ENCODE measurements at places on chromosomes 3 and 15. TPM values are rescaled to one million over a fixed set of nuclear protein-coding genes. Genes with fewer than 3 reads are reported as not detected.

Gene PIK3CA
- total RNA-seq = 47.6 TPM

Gene LEO1
- total RNA-seq = 19.6 TPM

Gene IGSF11
- total RNA-seq = not detected

DNA sequence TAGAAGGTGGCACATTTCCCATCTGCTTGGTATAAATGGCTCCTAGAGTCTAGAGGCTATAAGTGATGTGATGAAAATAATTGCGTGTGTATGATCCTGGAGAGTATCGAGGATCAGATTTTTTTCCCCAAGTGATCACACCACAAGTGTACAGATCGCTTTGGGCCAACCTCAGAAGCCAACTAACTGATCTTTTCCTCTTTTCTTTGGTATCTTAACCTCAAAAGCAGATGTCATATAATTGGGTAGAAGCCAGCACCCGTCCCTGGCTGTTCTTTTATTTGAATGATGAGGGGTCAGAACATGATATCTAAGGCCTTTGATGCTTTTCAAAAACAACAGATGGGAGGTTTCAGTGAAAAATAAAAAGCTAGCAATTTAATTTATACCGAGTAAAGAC is 3.3 kb downstream of the P2RY14 start:
- no peak for DNase-seq

DNA sequence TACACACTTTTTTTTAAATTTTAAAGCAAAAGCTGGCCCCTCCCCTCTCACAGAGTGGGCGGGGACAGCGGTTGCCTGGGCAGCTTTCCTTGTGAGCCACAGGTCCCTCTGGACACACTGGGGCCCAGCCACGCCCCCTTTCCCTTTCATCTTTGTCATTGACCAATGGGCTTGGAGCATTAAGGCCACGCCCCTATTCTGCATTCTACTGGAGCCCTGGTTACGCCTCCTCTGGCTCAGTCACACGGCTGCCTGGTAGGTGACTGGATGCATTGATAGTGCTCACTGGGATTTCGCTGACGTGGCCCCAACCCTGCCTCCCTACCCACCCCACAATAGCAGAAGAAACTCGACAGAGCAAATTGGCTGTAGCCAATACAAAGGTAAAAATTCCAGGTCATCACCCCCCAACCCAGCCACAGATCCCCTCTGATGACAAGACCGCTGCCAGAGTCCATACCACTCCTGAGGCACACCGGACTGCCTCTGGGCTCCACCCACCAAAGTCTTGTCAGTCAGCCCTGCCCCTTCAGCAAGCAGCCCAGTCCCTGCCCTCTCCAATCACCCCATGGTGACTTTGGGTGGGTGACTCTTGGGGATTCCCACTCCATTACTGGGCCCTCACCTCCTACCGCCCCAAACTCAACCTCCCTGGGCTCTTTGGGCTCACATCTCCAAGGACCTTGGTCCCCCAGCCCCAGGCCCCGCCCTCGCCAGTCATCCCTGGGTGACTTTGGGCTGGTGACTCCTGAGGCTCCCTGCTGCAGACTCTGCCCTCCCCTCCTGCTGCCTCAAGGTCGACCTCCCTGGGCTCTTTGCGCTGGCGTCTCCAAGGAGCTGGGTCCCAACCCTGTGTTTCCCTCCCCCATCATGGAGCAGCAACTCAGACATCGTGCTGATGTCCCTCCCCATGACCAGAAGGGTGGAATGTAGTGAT is 112.2 kb upstream of the FAN1 start:
- DNase-seq = no peak

GRCh38 chr3:132325634-132326033 is 8.4 kb downstream of the ACP3 start:
- DNase-seq = no peak

GRCh38 chr3:141825216-141826011 is 51.0 kb upstream of the ATP1B3 start:
- DNase-seq = no peak

DNA sequence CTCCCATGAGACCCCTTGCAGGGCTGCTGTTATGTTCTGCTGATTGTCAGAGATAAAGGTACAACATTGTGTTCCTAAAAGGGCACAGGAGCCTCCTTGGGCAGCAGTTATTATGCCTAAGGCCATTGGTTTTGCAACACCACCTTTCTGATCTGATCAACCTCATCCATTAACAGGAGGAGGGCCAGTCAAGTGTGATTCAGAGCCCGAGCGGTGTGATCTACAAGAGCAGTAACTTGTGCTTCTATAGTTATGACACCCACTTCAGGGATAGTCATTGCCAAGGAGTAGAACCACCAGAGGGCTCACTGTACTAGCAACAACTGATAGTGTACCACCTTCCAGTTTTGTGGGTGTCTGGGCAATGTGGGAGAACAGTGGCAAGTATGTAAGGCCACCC is 1457.9 kb upstream of the CADM2 start:
- no peak for DNase-seq

- DNase-seq = no peak
Measured at GRCh38 chr3:112672716-112673541, 32.0 kb upstream of the CCDC80 start.

DNA sequence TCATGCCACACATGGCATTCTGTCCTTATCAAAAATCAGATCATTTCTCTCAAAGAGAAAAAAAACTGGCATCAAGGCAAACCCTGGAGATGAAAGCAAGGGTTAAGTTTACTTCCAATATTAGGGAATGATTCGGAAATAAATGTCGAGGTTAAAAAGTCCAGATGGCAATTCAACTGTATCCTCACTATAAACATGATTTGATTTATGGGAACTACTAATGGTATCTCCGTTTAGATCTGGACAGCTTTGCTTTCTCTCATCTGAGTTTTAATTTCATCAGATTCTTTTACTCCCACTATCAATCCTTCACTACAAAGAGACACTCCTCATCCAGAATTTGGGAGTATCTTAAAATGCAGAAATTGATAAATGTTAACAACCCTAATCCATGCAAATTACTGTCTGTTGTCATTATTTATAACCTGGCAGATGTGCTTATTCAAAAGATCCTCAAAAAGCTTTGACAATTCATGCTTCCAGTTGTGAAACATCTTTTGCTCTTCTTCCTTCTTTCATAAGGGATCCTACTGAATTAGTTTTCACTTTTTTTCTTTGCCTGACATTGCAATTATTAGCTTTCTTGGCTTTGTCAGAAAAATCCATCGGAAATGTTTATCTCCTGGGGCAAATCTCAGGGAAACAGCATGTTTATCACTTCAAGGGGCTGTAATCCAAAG is 903.2 kb downstream of the MCTP2 start:
- no peak for DNase-seq

- no peak for DNase-seq
Measured at GRCh38 chr15:78322243-78322642, 17.9 kb upstream of the CRABP1 start.

DNA sequence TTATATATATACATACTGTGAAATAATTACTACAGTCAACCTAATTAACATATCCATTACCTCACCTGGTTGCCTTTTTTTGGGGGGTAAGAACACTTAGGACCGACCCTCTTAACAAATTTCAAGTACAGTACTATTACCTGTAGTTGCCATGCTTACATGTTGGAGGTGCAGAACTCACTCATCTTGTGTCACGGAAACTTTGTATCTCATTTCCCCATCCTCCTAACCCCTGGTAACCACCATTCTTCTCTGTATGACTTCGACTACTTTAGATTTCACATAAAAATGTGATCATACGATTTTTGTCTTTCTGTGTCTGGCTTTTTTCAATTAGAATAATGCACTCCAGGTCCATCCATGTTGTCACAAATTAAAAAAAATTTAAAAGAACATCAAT is 55.5 kb upstream of the MELTF start:
- DNase-seq = no peak

- DNase-seq = no peak
Measured at GRCh38 chr15:61558172-61559136, 329.4 kb upstream of the RORA start.

- DNase-seq = no peak
Measured at GRCh38 chr3:128969993-128970739, 23.7 kb downstream of the CFAP92 start.

GRCh38 chr3:136152176-136152843 is 43.8 kb downstream of the MSL2 start:
- DNase-seq = no peak

- no peak for DNase-seq
Measured at GRCh38 chr3:14524311-14524711, 15.8 kb downstream of the GRIP2 start.

DNA sequence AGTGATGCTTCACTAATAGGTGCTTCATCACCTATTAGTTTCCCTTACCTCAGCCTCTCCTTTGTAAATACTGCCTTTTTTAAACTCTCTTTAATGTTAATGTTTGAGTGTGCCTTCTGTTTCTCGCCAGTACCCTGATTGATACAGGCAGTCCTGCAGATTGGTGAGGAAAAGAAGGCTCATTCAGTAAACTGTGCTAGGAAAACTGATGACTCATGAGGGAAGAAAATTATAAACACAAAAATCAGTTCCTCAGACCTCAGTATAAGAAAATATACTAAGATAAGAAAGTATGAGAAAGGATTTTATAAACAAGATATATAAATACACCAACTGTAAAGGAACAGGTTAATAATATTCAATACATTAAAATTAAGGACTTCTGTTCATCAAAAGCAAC is 54.8 kb upstream of the OXTR start:
- DNase-seq = no peak

DNA sequence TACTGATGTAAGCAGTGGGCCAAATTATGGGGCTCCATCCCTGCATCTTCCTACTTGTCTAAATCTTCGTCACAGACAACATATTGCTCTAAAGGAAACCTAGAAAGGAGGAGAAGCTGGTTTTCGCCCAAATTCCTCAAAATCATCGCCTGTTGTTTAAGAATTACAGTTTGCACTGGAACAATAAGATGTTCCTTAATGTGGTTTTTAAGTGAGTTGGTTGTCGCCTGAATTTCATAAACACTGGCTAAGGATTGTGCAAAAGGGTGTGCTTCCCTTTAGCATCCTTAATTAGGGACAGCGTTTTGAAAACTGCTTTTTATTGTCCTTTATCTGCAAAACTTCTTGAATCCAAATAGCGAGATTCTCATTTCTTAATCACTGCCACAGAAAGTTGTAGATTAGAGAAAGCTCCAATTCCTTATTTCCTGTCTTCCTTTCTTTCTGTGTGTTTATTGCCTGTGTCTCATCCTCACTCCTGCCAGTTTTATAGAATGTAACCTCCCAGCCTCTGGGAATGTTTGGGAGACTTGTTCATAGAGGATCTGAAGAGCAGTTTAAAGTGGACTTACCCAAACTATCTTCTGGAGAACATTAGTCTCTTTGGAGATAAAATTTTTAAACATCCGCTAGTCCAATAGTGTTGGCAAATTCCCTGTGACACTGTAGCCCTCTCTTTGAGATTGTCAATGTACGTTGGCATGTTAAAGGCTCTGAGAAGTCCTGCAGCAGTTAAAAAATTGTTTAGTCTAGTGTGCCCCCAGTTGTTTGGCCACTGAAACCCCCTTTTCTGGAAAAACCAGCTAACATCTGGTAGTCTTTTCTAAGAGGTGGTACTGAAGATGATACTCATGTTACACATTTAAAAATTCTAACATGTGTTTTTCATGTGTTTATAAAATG is 50.4 kb downstream of the FLNB start:
- no peak for DNase-seq

DNA sequence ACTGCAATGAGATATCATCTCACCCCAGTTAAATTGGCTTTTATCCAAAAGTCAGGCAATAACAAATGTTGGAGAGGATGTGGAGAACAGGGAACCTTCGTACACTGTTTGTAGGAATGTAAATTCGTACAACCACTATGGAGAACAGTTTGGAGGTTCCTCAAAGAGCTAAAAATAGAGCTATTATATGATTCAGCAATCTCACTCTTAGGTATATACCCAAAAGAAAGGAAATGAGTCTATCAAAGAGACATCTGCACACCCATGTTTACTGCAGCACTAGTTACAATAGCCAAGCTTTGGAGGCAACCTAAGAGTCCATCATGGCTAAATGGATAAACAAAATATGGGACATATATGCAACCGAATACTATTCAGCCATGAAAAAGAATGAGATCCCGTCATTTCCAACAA is 68.0 kb upstream of the HES1 start:
- DNase-seq = no peak

GRCh38 chr3:121488628-121489027 is 57.2 kb downstream of the POLQ start:
- no peak for DNase-seq

DNA sequence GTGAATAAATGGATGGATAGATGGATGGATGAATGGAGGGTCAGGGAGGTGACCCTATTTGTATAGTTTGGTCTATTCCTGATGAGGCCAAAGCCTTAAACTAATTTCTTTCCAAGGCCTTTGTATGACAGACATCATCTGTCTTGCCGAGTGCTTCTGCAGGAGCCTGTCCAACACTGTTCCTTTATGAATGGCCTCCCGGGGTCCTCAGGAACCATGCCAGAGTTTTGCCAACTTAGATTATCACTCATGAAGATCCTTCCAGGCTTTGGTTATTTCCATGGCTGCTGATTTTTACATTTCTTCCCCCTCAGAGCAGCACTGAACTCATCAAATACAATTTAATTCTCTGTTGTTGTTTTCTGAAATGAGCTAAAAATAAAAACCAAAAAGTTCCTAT is 133.0 kb upstream of the SOX2 start:
- no peak for DNase-seq

DNA sequence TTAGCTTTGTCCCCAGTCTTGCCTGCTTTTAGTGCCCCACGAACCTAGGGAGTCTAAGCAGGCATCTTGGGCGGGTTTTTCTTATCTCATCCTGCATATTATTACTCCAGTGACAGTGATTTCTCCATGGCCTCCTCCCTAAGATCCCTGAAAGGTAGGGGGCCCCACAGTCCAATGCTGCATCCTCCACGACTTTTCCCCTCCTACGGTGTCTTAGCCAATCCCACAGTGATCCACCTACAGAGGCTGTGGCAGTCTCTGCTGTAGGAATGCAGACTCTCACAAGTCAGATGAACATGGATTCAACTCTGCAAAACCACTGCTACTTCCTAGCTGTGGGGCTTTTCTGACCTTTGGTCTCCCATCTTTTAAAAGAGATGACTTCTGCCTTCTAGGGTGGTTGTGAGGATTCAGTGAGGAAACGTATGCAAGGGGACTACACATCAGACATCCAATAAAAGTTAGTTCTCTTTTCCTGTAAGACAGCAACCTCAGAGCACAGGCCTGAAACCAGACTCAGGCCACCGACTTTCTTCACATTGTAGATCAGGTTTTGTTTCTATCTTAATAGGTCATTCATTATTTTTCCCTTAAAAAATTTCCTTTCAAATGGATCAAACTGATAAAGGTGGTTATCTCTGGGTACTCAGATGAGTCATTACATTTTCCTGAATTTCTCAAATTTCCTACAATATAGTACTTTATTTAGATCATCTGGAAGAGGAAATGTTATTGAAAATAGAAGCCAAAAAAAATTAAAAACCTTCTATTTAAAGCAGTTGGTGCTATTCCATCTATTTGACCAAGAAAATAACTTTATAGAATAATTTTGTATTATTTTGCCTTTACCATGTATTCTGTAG is 23.2 kb downstream of the ILDR1 start:
- DNase-seq = no peak

- no peak for DNase-seq
Measured at GRCh38 chr3:54067055-54067698, 55.2 kb upstream of the CACNA2D3 start.

Data from omental fat pad (tissue), 4 donors.